ENCODE measurements at places on chromosomes 6 and 20.

- no peak for DNase-seq
Measured at GRCh38 chr6:128345278-128345677, 175.1 kb downstream of the PTPRK start.

DNA sequence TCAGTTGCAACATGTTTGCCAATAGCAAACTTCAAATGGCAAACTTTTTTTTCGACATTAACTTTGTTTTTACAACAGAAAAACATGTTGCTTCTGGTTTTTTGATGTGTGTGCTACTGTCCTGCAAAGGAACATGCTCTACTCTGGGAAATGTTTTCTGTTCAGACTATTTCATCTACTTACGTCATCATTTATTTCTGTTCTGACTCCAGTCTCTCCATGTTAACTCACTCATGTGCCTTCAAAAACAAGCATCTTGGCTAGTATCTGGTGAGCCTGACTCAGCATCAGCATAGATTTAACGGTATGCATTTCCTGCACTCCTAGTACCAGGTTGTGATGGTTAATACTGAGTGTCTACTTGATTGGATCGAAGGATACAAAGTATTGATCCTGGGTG, 36.1 kb upstream of the MAP7 start:
- no peak for DNase-seq

DNA sequence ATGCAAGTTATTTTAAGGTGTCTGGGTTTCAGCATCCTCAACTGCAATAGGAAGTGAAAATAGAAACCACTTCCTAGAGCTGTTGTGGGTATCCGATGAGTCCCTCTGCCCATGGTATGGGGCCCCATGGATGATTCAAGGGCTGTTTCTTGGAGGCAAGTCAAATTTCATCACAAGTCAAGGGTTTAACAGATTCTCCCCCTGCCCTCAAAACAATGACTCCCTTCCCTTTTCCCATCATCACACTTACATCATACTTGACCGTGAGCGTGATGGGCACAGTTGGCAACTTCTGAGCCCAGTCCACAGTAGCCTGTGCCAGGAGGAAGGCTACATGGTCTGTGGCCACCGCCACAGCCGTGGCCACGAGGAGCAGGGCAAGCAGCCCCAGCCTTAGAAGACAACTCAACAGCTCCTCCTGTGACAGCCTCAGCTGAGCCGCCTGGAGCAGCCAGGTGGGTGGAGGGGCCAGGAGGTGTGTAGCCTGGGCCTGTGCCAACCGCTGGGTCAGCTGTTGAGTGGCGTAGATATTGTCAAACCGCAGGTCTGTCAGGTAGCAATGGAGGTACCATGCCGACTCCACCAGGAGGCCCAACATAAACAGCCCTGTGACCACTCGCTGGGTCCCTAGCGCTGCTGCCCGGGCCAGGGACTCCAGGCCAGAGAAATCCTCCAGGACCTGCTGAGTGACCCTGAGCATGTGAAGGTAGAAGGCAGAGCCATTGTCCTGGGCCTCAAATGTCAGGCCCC, 5.2 kb downstream of the OCSTAMP start:
- DNase-seq, result peak; percentile 67

GRCh38 chr6:147691446-147691845, 183.0 kb downstream of the SAMD5 start:
- no peak for DNase-seq

DNA sequence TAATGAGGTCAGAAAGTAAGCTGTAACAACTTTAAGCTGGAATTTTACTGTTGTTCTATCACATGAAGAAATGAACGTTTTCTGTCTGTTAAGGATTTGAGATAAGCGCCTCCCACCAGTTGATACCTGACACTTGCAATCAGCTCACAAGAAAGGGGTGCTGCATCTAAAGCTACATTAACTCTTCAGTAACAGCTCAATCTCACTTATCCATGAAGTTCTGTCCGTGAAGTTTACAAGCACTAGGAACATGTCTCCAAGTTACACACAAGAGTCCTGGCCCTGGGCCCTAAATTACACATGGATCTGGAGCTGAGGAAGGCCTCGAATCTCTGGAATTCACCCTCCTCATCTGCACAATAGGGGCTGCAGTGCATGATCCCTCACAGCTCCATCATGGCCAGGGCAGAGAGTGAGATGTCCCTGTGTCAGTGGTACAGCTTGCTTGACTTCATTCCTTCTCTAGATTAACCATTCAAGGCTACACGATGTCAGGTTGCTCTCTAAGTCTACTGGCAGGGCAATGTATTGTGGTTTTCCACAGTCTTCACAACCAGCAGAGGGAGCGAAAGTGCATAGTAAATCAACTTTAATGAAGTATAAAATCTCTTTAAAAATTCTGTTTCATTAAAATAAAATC, 182.4 kb upstream of the MCHR2 start:
- no peak for DNase-seq

DNA sequence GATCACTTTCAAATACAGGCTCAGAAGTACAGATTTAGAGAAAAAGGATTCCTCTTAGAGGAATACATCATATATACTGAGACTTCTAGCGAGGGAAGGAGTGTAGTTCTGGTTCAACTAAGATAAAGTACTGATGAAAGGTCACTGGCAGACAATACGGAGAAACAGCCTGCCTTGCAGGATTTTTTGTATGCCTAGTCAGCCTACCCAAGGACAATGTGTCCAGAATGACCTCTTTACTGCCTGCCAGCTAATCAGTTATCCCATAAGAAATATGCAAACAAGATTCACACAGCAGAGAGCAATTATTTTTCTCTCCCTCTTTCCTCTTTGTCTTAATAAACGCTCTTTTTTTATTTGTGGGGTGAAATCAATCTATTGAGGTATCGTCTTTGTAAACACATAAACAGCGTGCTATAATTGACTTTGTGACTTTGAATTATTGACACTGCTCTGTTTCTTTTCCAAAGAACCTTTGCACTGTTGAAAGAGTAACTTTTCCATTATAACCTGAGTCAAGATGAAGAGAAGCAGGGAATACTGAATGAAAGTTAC, 1.4 kb upstream of the TSPYL4 start:
- no peak for DNase-seq

Data from activated naive CD4-positive, alpha-beta T cell treated with anti-CD3 and anti-CD28 coated beads, Interleukin-2, amount 10 ng/mL, durations not matched to agents 7 days and 5 days (primary cell).